Stimulated activated CD8-positive, alpha-beta memory T cell treated with anti-CD3 and anti-CD28 coated beads, Interleukin-12 subunit alpha, Interleukin-12 subunit beta, amount 100 ng/mL, for 4 hours (primary cell): ENCODE measurements at places on chromosomes 4 and X.

DNA sequence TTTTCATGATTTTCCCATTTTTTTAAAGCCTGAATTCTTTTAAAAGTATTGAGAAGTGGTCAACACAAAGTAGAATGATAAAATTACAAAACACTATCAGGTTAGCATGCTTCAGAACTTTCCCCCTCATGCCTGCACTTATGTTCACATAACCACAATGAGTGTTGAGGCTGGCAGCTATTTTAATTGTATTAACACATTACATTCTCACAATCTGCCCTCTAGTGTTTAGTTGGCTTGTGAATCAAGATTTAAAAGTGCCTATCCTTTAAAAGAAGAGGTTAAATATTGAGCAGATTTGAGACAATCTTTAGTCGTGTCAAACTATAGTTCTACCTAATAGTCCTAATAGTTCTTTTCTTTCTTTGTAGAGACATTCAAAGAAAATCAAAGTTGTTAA, 93.6 kb upstream of the NAP1L5 start:
- no peak for DNase-seq

- DNase-seq, result no peak
Measured at GRCh38 chrX:24498975-24499374, 33.9 kb downstream of the PDK3 start.

- DNase-seq, result no peak
Measured at GRCh38 chrX:110318664-110318968, 731 bp upstream of the AMMECR1 start.

DNA sequence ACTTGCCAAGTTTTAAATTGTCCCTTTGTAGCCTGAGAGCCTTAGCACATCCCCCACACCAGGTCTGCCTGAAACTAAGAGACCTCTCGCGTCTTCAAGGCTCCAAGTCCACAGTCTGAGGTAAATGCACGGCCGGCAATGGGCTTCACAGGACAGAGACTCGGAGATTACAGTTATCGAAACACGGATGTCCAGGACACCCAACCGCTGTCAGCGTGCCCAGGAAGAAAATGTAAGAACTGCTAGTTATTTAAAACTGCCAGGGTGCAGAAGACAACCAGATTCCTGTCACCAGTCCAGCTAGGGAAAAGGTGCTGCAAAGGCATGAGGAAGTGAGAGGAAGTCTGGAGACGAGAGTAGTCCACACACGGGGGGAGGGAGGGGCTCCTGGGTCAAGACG, 28.9 kb downstream of the ZNF827 start:
- DNase-seq, result no peak

- no peak for DNase-seq
Measured at GRCh38 chrX:141278306-141278705, 36.0 kb upstream of the SPANXC start.

- DNase-seq, result no peak
Measured at GRCh38 chrX:76026751-76027150, 146.1 kb upstream of the PBDC1 start.

DNA sequence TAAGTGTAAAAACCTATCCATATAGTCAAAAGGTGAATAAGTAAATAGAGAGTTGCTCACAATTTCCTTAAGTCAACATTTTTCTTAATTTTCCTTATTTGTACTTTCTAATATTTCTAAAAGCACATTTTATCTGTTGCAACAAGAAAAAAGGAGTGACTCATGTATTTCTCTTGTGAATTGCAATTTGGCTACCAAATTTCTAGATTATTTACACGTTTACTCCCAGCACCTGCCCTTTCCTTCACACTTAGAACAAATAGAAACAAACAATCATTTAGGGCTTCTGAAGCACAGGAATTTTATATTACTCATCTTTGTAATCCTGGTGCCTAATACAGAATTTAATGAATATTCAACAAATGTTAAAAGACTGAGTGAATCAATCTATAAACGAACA, 22.2 kb downstream of the BTC start:
- DNase-seq, result no peak

- DNase-seq, result no peak
Measured at GRCh38 chr4:1166509-1167243, 5.7 kb downstream of the SPON2 start.

- no peak for DNase-seq
Measured at GRCh38 chr4:92714640-92715039, 410.9 kb downstream of the GRID2 start.

DNA sequence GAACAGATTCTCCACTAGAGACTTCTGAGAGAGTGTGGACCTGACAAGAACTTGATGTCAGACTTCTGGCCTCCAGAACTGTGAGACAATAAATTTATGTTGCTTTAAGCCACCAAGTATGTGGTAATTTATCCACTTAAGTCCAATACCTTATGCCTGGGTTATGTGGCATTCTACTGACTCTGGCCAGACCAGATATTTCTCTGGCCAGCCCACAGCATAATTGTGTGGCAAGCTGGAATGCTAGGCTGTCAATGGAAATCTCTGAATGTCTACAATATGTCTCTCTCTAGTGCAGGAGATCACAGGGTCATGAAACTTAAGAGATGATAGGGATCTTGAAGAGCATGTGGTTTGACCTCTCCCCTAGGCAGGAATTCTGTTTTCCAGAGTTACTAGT, 251.0 kb downstream of the ZNF674 start:
- no peak for DNase-seq

- DNase-seq, result no peak
Measured at GRCh38 chr4:530017-530781, 31.2 kb downstream of the PIGG start.

DNA sequence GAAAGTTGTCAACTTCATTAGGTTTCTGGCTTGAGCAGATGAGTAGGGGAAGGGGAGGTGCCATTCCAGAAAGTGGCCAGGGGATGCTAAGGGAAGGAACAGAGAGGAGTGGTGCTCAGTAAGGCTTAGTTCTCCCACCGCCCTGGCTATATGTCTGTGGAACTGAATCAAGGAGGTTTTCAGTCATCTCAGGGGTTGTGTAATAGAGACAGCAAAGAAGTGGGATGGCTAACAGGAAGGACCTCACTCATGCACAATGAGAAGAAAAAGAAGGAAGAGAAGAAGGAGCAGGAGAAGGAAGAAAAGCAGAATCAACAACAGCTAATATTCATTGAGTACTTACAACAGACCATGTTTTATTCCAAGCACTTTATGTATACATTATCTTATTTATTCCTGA, 368.7 kb downstream of the MID1IP1 start:
- DNase-seq, result no peak

GRCh38 chr4:23866450-23867075, 23.3 kb downstream of the PPARGC1A start:
- no peak for DNase-seq

DNA sequence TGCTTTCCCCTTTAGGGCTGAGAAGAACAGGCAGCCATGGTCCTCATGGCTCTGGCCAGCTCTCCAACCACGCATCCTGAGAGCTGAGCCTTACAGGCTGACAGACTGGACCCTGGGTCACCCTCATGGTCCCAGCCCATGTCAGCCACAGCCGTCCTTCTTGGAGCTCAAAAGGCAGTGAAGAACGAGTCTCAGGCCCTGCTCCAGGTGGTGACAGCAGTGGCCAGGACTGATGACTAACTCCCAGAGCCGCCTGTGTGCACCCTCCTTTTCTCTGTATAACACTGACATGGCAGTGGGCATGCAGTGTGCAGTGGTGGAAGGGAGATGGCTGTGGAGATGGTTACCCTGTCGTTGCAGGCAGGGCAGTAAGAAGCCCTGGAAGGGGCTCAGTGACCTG, 10.3 kb upstream of the DUSP9 start:
- no peak for DNase-seq

DNA sequence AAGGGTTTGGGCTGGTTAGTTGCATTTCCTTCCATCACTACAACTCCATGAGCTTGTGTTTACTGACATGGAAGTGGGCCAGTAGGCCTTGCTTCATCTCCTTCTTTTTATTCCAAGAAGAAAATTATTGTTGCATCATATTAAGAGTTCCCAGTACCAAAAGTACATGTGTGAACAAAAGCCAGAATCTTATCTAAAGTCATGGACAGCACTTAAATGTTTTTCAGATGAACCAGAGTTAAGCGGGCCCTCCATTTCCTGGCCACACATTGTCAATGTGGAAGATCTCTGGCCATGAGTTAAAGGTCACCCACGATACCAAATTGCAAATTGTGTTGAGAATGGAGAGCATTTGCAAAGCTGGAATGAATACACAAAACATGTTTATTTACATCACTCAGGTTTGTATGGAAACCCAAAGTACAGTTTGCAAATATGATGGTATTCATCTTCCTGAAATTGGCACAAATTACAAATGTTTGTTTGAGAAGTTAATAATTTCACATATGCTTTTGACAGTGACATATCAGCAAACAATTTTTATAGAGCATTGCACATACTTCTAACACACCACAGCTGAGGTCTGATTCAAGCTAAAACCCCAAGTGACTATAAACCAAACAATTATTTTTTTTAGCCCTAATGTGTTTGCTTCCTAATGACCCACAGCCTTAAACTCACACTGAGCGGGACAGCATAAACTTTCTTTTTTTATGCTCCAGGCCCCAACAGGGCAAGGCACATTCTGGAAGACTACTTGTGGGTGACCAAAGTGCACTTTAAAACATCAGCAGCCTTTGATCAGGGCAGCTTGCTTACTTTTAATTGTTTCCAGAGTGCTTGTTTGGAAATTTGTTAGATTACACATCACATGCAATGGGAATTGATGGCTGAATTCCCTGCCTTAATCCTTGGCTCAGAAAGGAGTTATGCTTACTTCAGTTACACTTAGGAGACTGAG, 502.9 kb upstream of the SLIT2 start:
- no peak for DNase-seq

GRCh38 chr4:106245176-106245575, 70.8 kb downstream of the TBCK start:
- no peak for DNase-seq

DNA sequence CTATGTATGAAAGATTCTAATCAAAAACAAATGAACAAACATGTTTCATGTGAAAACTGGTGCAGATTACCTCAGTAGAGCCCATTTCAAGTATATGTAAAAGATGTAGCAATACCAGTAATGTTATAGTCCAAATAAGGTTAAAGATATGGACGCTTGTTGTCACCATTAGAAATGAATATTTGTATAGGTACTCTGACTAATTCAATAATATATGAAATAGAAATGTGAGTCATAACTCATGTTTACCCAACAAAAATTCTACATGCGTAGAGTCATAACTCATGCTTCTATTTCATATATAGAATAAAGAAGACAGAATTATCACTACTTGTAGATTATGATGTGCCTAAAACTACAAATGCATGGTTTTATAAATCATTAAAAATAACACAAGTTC, 739.1 kb upstream of the DIAPH2 start:
- no peak for DNase-seq

GRCh38 chr4:13108096-13108495, 376.0 kb downstream of the RAB28 start:
- DNase-seq, result no peak

DNA sequence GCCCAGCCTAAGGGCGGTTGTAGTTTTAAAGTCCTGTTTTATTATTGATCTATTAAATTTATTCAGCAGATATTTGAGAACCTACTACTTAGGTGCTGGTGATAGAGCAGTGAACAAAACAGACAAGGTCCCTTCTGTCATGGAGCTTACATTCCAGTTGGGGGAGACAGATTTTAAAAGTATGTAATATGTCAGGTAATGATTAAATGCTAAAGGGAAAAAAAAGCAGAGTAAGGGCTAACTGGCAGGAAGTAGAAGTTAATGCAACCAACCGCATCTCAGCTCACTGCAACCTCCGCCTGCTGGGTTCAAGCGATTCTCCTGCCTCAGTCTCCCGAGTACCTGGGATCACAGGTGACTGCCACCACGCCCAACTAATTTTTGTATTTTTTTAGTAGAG, 7.8 kb upstream of the MCUB start:
- no peak for DNase-seq

DNA sequence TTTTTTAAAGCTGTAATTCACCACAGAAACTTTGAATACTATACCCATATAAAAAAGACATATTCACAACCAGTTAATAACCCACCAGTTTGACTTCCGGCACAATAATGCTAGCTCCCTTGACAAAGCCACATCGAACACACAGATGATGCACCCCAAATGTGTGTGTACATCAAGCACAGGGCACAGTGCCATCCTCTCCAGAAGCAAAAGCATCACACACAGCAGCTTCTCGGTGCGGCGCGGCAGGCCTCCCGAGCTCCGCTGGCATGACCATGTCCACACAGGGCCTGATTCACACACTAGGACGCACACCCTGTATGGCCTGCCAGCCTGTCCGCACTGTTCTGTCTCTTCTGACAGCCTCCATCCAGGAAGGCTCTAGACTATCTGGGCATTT, 88.0 kb downstream of the LEF1 start:
- peak; percentile 8 for DNase-seq

GRCh38 chr4:177778623-177779022, 336.4 kb upstream of the AGA start:
- DNase-seq, result no peak

DNA sequence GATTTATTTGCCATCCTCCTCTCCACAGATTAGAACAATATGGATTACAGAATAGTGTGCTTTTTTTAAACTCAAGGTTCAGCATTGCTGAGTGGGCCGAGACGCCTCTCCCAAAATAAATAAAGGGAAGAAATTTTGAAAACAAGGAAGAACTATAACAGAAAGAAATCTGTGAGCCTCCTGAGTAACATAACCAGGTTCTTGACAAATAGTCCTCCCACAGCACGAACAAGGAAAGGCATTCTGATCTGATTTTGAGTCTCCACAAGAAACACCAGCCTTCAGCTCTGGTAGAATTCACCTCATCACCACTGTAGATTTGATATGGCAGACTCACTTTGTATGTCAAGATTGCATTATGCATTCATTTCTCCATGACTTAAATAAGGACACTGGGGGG, 173.6 kb downstream of the HHIP start:
- DNase-seq, result no peak

DNA sequence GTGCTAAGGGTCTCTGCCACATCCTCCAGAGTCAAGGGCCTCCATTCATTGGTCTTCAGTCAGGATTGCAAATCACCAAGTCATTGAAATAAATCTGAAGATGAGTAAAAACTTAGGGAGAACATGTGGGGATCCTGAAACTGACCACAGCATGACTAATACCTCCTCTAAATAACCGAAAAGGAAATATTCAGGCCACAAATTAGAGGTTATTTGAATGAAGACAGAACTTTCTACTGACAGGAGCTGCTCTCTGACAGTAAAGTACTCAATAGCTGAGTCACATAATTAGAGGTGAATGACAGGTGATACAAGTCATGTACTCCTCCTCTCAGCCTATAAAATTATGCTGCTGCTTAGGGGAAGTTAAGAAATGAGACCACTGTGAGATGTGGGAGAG, 240.2 kb upstream of the F9 start:
- DNase-seq, result no peak

- DNase-seq, result no peak
Measured at GRCh38 chrX:12583543-12583942, 207.7 kb upstream of the PRPS2 start.

DNA sequence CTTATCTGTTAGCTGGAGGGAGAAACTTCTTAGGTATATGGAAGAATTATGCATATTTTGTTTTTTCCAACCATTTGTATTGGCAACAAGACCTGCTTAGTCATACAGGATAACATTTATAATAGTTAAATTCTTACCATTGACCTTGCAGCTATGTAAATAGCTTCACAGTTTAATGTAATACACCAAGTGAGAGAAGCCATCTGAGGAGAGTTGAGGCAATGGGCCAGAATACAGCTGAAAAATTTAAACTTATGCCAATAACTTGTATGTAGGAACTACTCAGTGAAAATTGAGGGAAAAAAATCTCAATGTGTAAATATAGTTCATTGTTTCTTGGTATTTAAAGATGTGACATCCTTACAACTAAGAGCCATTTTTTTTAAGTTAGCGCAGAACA, 273.5 kb downstream of the DACH2 start:
- no peak for DNase-seq
